ENCODE measurements at places on chromosomes 4 and X.

GRCh38 chr4:166169111-166169510 is 296.1 kb downstream of the TLL1 start:
- no peak for DNase-seq

DNA sequence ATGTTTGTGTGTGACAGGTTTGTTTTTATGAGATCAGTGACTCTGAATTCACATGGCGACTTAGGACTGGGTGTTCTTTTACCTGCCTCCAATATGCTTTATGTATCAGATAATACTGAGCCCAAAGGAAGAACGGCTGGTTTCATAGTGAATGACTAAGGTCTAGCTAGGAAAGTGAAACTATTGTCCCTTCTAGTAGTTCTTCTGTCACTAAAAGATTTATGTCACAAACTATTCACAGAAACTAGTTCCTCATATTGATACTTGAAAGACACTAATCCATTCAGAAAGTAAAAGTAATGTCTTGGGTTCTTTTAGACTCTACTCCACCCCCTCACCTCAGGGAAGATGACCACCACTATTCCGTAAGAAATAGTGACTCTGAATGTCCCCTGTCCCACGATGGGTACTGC is 81.7 kb downstream of the EGF start:
- DNase-seq, result no peak

- DNase-seq, result no peak
Observed at GRCh38 chr4:140049024-140049848, 104.7 kb downstream of the MAML3 start.

GRCh38 chr4:183107891-183108459 is 8.9 kb downstream of the WWC2 start:
- no peak for DNase-seq

- DNase-seq, result no peak
Observed at GRCh38 chr4:78179196-78179595, 122.1 kb downstream of the FRAS1 start.

DNA sequence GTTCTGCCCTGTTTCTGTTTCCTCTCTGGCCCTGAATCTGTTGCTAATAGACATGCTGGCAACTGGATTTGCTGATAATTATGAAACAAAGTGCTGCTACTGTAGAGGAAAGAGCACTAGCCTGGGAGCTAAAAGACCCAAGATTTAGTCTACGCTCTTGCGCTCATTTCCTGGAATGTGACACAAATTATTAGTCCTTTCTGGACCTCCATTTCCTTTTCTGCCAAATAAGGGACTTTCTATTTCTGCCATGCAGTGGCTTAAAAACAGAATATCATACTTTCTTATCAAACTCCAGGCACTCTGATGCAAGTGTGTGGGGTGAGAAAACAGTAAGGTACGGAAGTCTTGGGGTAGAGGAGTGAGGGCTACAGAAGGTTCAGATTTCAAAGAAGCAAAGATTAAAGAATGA is 48.3 kb upstream of the GPR174 start:
- DNase-seq, result no peak

- DNase-seq, result no peak
Observed at GRCh38 chr4:58368221-58368620, 1258.0 kb upstream of the IGFBP7 start.

GRCh38 chrX:133913658-133914388 is 71.6 kb downstream of the GPC3 start:
- no peak for DNase-seq

DNA sequence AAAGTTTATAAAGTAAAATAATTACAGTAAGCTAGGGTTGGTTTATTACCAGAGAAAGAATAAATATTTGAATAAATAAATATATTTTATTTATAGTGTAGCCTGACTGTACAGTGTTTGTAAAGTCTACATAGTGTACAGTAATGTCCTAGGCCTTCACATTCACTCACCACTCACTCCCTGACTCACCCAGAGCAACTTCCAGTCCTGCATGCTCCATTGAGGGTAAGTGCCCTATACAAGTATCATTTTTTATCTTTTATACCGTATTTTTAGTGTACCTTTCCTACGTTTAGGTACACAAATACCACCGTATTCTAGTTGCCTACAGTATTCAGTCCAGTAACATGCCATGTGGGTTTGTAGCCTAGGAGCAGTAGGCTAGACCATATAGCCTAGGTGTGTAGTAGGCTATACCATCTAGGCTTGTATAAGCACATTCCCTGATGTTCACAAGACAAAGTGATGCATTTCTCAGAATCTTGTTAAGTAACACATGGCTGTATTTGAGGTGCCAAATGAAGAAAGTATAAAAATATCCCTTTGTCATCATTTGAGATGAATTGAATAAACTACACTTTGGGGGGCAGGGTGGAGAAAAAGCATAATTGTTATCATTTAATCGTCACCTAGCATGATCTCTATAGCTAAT is 14.7 kb upstream of the KLHL8 start:
- DNase-seq, result no peak

DNA sequence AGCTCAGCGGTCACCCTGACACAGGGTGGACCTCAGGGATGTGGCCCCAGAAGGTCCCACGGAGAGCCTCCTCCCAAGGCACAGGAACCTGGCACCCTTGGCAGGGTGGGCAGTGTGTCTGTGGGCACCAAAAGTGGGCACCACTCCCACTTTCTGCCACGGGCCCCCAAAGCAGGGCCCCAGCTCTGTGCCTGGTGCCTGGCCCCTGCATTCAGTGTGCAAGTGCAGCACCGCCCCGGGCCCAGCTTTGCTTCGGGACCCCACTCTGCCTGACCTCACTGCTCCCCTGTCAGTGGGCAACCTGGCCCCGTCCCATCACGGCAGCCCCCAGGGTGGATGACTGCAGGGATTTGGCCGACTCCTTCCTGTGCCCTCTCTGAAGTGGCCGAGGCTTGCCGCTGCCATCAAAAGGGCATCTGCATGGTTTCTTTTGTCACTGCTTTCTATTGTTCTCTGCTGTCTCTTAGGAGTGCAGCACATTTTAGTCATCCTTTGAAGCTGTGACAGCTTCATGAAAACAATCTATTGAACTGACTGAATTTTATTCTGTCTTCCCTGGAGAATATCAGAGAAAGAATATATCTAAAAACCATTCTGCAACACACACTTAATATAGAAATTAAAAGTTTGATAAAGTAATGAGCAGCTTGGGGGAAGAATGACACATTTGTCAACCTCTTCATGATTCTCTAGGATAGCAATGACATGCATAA is 302.4 kb downstream of the FAM47B start:
- DNase-seq, result no peak

- no peak for DNase-seq
Observed at GRCh38 chr4:154953691-154954090, 172.6 kb downstream of the RBM46 start.

GRCh38 chr4:125486351-125486750 is 171.6 kb downstream of the FAT4 start:
- DNase-seq, result no peak

GRCh38 chrX:131894995-131895394 is 128.1 kb upstream of the STK26 start:
- no peak for DNase-seq

DNA sequence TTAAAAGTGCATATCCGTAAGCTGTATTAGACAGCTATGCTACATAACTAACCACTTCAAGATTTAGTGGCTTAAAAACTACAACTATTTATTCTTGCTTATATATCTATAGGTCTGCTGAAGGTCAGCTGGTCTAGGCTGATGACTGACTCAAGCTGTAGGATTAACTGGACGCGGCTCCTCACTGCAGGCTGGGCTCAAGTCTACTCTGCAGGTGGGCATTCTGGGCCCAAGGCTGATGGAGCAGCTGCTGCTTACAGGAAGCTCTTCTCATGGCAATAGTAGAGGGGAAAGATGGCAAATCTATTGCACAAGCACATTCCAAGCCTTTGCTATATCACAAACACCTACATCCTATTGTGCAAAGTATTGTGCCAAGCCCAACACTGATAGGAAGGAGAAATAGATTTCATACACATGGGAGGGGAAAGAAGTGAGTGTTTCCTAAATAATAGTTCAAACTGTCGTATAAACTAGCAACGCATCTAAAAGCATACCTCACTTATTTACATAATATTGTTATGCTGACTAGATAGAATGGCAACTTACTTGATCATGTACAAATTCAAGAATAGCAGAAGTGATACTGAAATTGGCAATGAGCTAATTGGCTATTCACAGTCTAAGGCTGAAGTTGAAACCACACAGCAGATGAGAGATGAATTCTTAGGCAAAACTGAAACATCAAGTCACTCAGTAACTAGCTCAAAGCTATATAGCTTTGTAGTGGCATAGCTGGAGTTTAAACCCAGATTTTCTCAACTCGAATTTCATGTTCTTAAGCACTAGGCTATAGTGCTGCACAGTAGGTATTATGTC is 263.8 kb downstream of the NKX6-1 start:
- DNase-seq, result no peak

DNA sequence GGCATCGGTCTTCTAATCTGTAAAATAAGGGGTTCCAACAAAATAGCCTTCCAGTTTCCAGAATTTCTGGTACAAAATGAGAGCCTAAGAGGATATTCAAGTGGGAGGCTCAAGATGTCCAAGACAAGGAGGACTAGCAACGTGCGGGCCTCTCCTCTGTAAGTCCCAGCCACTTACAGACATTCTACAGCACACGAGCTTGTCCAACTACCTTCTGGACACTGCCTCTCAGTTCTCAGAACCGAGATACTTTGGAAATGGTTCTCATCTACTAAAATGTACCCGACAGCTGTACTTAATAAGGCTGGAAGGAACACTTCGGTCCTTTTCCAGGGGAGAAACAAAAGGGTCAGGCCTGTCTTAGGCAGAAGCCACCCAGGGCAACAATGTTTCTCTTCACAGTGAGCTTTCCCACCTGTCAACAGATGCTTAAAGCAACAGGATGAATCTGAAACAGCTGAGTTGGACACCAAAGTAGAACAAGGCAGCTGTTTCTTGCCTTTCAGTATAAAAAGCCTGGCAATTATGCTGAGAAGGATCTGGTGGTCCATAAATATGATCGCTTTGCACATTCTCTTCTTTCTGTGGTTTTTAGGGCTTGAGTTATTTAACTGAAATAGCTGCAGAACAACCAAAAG is 127.0 kb downstream of the HS6ST2 start:
- no peak for DNase-seq

GRCh38 chr4:149988087-149988410 is 90.2 kb upstream of the DCLK2 start:
- no peak for DNase-seq

GRCh38 chr4:144687466-144687865 is 41.5 kb downstream of the HHIP start:
- no peak for DNase-seq

- DNase-seq, result no peak
Observed at GRCh38 chrX:109855501-109855900, 122.4 kb upstream of the ACSL4 start.

GRCh38 chr4:74682567-74683359 is 111.6 kb downstream of the BTC start:
- no peak for DNase-seq

GRCh38 chr4:165009493-165010227 is 22.1 kb upstream of the TRIM60 start:
- no peak for DNase-seq

- DNase-seq, result no peak
Observed at GRCh38 chr4:8403976-8404375, 36.5 kb downstream of the ACOX3 start.

DNA sequence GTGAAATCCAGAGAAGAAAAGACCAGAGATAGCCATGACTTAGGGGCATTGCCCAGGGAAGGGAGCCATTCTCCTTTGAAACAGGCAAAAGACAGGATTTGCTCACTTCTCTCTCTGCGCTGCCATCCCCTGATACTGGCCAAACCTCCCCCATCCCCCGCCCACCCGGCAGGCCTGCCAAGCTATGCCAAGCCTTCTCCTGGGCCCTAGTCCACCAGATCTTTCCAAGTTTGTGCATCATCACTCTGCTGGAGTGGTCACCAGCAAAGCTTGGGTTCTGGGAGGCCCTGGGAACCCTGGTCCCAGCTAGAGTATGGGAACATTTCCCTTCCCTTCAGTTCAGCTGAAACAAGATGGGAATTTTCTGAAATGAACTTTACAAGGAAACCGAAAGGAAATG is 18.4 kb downstream of the EFNB1 start:
- no peak for DNase-seq

- no peak for DNase-seq
Observed at GRCh38 chr4:26670903-26671537, 87.1 kb downstream of the TBC1D19 start.

- no peak for DNase-seq
Observed at GRCh38 chr4:114019276-114019968, 40.0 kb upstream of the ARSJ start.

DNA sequence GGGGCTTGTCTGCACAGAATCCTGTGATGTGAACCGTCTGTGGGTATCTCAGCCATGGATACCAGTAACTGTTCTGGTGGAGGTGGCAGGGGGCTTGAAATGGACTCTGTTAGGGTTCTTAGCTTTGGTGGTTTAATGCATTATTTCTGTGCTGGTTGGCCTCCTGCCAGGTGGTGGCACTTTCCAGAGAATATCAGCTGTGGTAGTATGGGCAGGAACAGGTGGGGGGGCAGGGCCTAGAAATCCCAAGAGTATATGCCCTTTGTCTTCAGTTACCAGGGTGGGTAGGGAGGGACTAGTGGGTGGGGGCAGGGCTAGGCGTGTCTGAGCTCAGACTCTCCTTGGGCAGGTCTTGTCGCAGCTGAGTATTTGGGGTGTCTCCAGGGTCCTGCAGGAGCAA is 106.7 kb downstream of the KIT start:
- DNase-seq, result no peak

DNA sequence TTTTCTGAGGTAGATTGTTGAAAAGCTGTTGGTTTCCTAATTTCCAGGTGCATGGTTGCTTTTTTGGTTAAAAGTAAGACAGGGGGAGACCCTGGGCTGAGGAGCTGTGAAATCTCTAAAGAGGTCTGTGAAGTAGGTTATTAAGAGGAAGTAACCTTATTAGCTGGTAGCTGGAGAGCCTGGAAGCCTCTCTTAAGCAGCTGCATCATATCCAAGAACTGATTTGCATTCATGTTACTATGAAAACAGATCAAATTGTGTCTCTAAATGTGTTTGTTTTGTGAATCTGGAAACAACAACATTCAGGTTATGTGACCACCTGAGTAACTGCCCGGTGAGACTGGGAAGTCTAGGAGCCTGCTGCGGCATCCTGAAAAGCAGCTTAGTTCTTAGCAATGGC is 54.1 kb downstream of the ARHGAP10 start:
- DNase-seq, result no peak

GRCh38 chr4:136935871-136936270 is 596.4 kb downstream of the PCDH18 start:
- DNase-seq, result no peak

DNA sequence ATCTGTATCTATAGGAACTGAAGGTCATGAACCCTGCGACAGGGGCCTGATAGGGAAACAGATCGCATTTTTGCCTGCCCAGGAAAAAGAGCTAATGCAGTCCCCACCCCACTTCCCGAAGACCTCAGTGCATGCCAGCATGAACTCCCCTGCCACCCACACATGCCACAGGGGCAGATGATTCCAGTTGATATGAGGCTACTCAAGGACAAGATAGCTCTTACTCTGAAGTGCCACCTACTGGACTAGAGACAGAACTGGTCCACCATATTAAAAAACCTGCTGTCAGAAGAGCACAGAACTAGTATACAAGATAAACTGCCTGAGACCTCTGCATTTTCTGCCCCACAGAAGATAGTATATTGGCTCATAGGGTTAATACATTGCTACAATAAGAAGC is 68.0 kb downstream of the YIPF7 start:
- no peak for DNase-seq

Measured in activated CD8-positive, alpha-beta memory T cell treated with anti-CD3 and anti-CD28 coated beads for 48 hours (primary cell).